ENCODE measurements at places on chromosomes 7 and 10. TPM values are rescaled to one million over a fixed set of nuclear protein-coding genes. Genes with fewer than 3 reads are reported as not detected.

The SEMA3D gene
- total RNA-seq, result 0.72 TPM

- no peak for DNase-seq
- H3K36me3 ChIP-seq, result no peaks in the 10 kb centered on the region
- H3K4me3 ChIP-seq, result no peak overlapping the region
- no peaks in the 10 kb centered on the region for H3K27me3 ChIP-seq
- no peaks in the 10 kb centered on the region for H3K4me1 ChIP-seq
- H3K27ac ChIP-seq, result no peak overlapping the region
Measured at GRCh38 chr7:16091701-16092310, 329.5 kb downstream of the CRPPA start.

The TCF7L2 gene
- 10.6 TPM for total RNA-seq

DNA sequence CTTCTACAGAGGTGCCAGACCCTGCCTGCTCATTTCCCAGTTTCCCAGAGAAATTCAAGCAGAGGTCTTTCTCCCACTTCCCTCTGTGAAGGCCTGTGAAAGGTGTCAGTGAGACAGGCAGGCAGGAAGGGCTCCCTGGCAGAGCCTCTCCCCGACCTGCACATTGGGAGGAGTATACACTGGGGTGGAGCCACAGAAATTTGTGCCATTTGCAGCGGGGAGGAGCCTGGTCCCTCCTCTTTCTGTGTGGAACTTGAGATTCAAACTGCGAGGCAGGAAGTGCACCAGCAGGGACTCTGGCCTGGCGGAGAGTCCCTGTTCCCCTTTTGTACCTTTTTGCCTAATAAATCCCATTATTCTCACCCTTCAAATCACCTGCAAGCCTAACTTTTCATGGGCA is 54.6 kb upstream of the OPN4 start:
- peaks cover 23% of the 10 kb centered on the region for H3K4me1 ChIP-seq
- H3K4me3 ChIP-seq, result no peak overlapping the region
- DNase-seq, result no peak
- H3K27me3 ChIP-seq, result no peaks in the 10 kb centered on the region
- no peak overlapping the region for H3K27ac ChIP-seq

The GATA3 gene
- not detected for total RNA-seq

The CYP3A5 gene
- under 0.01 TPM for total RNA-seq

DNA sequence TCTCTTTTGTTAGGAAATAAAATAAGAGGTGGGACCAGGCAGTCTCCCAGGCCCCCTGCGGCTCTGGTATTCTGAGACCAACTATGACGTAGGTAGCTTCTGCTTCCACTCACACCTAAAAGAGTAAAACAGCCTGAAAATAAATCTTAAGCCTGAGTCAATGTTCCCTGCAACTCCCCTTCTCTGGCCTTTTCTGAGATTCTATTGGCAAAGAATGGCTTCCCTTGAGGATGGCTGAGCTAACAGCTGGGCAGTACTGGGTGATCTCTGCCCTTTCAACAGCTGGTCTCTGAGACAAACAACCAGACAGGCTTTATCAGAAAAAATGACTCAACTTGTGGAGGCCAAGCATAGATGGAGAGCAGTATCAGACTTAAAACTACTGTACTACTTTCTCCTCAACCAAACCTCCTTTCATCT is 58.7 kb downstream of the CREB3L2 start:
- H3K36me3 ChIP-seq, result peaks cover 6% of the 10 kb centered on the region
- H3K27me3 ChIP-seq, result no peaks in the 10 kb centered on the region
- peaks cover 45% of the 10 kb centered on the region for H3K4me1 ChIP-seq
- H3K27ac ChIP-seq, result peak overlapping the region; percentile 94

The IFIT1B gene
- not detected for total RNA-seq

- H3K36me3 ChIP-seq, result no peaks in the 10 kb centered on the region
- H3K27me3 ChIP-seq, result no peaks in the 10 kb centered on the region
- no peaks in the 10 kb centered on the region for H3K4me1 ChIP-seq
Measured at GRCh38 chr10:124886195-124886594, 55.7 kb upstream of the ZRANB1 start.

- H3K27me3 ChIP-seq, result no peaks in the 10 kb centered on the region
- no peak for DNase-seq
- peaks cover 26% of the 10 kb centered on the region for H3K4me1 ChIP-seq
- peak overlapping the region; percentile 44 for H3K27ac ChIP-seq
Measured at GRCh38 chr10:35041502-35041879, 48.6 kb downstream of the CUL2 start.

- no peak overlapping the region for H3K27ac ChIP-seq
- H3K27me3 ChIP-seq, result no peaks in the 10 kb centered on the region
- H3K4me1 ChIP-seq, result no peaks in the 10 kb centered on the region
- no peak for DNase-seq
- H3K4me3 ChIP-seq, result no peak overlapping the region
Measured at GRCh38 chr10:111801841-111802240, 381.7 kb downstream of the GPAM start.

GRCh38 chr7:159211540-159212182 is 67.0 kb upstream of the VIPR2 start:
- no peak overlapping the region for H3K4me3 ChIP-seq
- DNase-seq, result no peak
- H3K27ac ChIP-seq, result no peak overlapping the region
- no peaks in the 10 kb centered on the region for H3K36me3 ChIP-seq

DNA sequence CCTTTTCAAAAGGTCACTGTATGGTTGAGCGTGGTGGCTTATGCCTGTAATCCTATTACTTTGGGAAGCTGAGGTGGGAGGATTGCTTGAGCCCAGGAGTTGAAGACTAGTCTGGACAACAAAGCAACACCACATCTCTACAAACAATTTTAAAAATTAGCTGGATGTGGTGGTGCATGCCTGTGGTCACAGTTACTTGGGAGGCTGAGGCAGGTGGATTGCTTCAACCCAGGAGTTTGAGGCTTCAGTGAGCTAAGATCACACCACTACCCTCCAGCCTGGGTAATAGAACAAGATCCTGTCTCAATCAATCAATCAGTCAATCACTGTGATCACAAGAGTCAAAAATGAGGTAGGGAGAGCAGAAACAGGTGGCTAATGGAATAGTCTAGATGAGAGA is 97.0 kb downstream of the SUGCT start:
- DNase-seq, result no peak
- no peaks in the 10 kb centered on the region for H3K27me3 ChIP-seq
- H3K36me3 ChIP-seq, result no peaks in the 10 kb centered on the region

GRCh38 chr7:150909200-150909995 is 57.1 kb downstream of the AOC1 start:
- no peak for DNase-seq
- no peak overlapping the region for H3K4me3 ChIP-seq
- no peaks in the 10 kb centered on the region for H3K4me1 ChIP-seq
- no peaks in the 10 kb centered on the region for H3K36me3 ChIP-seq
- H3K27ac ChIP-seq, result no peak overlapping the region

The PTPRN2 gene
- 0.36 TPM for total RNA-seq

The ZNF746 gene
- total RNA-seq, result 23.6 TPM

- H3K27me3 ChIP-seq, result no peaks in the 10 kb centered on the region
- no peak overlapping the region for H3K4me3 ChIP-seq
- H3K36me3 ChIP-seq, result no peaks in the 10 kb centered on the region
- H3K27ac ChIP-seq, result peak overlapping the region; percentile 79
- peaks cover 25% of the 10 kb centered on the region for H3K4me1 ChIP-seq
Measured at GRCh38 chr10:44511601-44512000, 126.7 kb upstream of the CXCL12 start.

DNA sequence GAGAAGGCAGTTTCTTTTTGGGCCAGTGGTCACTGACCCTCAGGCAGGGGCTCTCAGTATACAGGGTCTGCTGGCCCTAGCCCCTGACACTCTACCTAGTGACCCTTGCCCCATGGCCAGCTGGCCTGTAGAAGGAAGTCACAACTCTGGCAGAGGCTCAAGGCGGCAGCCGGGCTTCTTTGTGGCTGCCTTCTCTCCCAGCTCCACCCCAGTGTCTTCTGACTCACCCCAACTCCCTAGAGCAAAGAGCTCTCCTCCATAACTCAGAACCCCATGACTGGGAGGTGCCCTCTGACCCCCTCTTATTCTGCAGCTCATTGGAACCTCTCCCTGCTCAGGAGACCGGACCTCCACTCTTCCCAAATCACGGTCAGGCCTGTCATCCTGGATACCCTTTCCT is 358.2 kb downstream of the FGFR2 start:
- H3K27me3 ChIP-seq, result no peaks in the 10 kb centered on the region
- no peaks in the 10 kb centered on the region for H3K4me1 ChIP-seq
- H3K27ac ChIP-seq, result no peak overlapping the region
- H3K4me3 ChIP-seq, result no peak overlapping the region
- DNase-seq, result no peak

DNA sequence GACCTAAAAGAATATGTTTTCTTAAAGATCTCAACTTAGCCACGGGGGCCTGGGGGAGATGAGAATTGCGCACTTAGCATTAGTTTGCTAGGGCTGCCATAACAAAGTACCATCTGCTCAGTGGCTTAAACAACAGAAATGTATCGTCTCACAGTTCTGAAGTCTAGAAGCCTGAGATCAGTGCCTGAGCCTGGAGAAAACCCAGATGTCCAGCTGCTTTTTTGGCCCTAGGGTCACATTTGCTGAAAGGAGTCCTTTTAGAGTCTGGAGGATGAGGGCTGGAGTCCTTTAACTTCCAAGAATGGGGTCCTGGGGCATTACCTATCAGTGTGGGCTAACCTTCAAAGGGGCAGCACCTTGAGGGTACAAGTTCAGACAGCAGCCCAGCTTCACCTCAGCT is 48.2 kb downstream of the SMURF1 start:
- H3K4me1 ChIP-seq, result peaks cover 39% of the 10 kb centered on the region
- peak overlapping the region; percentile 31 for H3K27ac ChIP-seq
- no peak for DNase-seq
- no peak overlapping the region for H3K4me3 ChIP-seq

GRCh38 chr7:28903730-28904577 is 54.2 kb downstream of the TRIL start:
- H3K27me3 ChIP-seq, result peaks cover 3% of the 10 kb centered on the region
- H3K4me1 ChIP-seq, result peaks cover 5% of the 10 kb centered on the region
- H3K36me3 ChIP-seq, result no peaks in the 10 kb centered on the region
- DNase-seq, result no peak

The CNTNAP2 gene
- total RNA-seq, result 7.6 TPM

The ATP6V0A4 gene
- total RNA-seq, result under 0.01 TPM

The PTF1A gene
- not detected for total RNA-seq

The SMNDC1 gene
- total RNA-seq, result 10.3 TPM

DNA sequence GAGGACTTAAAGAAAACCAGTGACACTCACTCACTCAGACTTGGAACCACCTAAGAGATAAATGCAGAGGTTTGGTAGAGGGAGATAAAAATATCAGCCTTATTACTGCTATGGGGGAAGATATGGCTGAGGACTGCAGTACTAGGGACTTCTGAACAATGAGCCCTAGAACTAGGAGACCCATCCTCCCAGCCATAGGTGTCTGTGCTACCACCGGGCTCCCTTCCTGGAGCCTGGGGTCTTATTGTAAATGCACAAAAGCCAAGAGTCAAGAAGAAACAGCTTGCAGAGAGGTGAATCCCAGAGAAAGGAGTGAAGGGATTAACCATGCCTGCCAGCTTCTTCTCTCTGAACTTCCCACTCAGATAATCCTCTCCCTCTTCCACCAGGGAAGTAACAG is 108.3 kb upstream of the AKR1E2 start:
- H3K4me1 ChIP-seq, result peaks cover 9% of the 10 kb centered on the region
- no peaks in the 10 kb centered on the region for H3K36me3 ChIP-seq
- no peak overlapping the region for H3K4me3 ChIP-seq
- H3K27me3 ChIP-seq, result no peaks in the 10 kb centered on the region

DNA sequence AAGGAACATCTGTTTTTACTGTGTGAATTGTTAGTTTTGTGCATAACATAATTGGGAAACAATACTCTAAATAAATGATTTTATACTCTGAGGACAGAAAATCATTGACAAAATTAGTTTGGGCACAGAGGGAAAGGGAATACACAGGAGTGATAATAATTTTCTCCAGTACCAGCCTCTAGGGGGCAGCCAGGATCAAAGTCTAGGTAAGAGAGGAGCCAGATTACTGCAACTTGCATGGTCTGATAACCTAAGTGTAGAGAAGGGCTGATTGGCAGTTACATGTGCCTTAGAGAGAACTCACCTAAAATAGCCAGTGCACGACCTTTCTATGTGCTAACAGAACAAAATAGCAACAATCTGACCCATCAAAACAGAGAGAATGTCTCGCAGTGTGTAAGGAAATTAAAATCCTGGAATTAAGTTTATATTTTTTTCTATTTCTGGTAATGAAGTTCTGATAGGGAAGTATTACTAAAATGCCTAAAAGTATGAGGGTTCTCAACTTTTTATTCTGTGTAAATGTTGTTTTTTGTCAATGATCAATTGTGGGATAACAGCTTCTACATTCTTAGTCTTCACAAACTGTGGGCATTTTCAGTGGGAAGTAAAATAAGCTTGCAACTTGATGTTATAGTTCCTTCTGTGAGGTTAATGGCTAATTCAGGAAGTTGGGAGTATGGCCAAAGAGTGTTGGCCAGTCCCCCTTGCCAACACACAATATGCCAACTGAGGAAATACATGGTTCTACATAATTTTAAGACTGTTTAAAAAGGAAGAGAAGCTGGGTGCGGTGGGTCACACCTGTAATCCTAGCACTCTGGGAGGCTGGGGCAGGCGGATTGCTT is 66.4 kb downstream of the EXOC6 start:
- no peaks in the 10 kb centered on the region for H3K4me1 ChIP-seq
- no peaks in the 10 kb centered on the region for H3K36me3 ChIP-seq
- H3K27ac ChIP-seq, result no peak overlapping the region
- no peaks in the 10 kb centered on the region for H3K27me3 ChIP-seq
- DNase-seq, result peak; percentile 83

The GTF2IRD1 gene
- 18.6 TPM for total RNA-seq

The MTG1 gene
- 28.3 TPM for total RNA-seq

The SMARCD3 gene
- 37.4 TPM for total RNA-seq

GRCh38 chr7:33185786-33186185 is 56.4 kb downstream of the BBS9 start:
- H3K4me1 ChIP-seq, result peaks cover 8% of the 10 kb centered on the region
- no peaks in the 10 kb centered on the region for H3K36me3 ChIP-seq
- peak overlapping the region; percentile 41 for H3K27ac ChIP-seq

- DNase-seq, result peak; percentile 89
- no peaks in the 10 kb centered on the region for H3K4me1 ChIP-seq
- no peaks in the 10 kb centered on the region for H3K36me3 ChIP-seq
Measured at GRCh38 chr10:117004227-117005025, 561 bp downstream of the SHTN1 start.

GRCh38 chr10:73211106-73211811 is 35.8 kb downstream of the DNAJC9 start:
- H3K27me3 ChIP-seq, result no peaks in the 10 kb centered on the region
- H3K4me1 ChIP-seq, result no peaks in the 10 kb centered on the region
- peaks cover 4% of the 10 kb centered on the region for H3K36me3 ChIP-seq
- no peak overlapping the region for H3K27ac ChIP-seq

DNA sequence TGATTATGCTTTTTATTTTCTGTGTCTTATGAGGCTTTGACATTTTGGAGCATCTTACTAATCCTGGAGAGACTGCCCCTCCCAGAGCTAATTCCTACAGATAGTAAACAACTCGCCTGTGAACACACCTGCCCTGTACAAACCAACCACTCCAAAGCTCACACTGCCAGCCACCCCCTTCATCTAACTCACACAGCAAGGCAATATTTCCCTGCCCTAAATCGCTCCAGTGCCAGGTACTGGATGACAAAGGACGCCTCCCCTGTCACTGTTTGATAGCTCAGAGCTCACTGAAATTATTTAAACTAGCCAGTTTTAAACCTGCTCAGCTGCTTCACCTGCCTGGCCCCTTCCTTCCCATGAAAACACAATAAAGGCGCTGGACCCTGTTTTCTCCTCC is 535.1 kb upstream of the CELF2 start:
- H3K27me3 ChIP-seq, result no peaks in the 10 kb centered on the region
- H3K4me3 ChIP-seq, result no peak overlapping the region
- no peak for DNase-seq
- H3K36me3 ChIP-seq, result no peaks in the 10 kb centered on the region
- H3K27ac ChIP-seq, result no peak overlapping the region

GRCh38 chr7:134422638-134423037 is 36.3 kb downstream of the AKR1B1 start:
- H3K27me3 ChIP-seq, result no peaks in the 10 kb centered on the region
- H3K4me1 ChIP-seq, result peaks cover 7% of the 10 kb centered on the region
- no peak for DNase-seq
- H3K36me3 ChIP-seq, result no peaks in the 10 kb centered on the region

The SVIL gene
- 36.9 TPM for total RNA-seq

Data from osteoblast (primary cell).